ENCODE measurements at places on chromosomes 16 and 17.

GRCh38 chr16:56547120-56547948, 17.5 kb upstream of the MT4 start:
- DNase-seq, result no peak

GRCh38 chr16:88948781-88949490, 28.1 kb downstream of the CBFA2T3 start:
- no peak for DNase-seq

- no peak for DNase-seq
These were observed 1.5 kb downstream of the C17orf114 start for GRCh38 chr17:4800462-4801196.

GRCh38 chr16:49776085-49776595, 79.8 kb downstream of the ZNF423 start:
- DNase-seq, result no peak

GRCh38 chr17:46771561-46772474, 46.7 kb downstream of the WNT3 start:
- peak; percentile 26 for DNase-seq

DNA sequence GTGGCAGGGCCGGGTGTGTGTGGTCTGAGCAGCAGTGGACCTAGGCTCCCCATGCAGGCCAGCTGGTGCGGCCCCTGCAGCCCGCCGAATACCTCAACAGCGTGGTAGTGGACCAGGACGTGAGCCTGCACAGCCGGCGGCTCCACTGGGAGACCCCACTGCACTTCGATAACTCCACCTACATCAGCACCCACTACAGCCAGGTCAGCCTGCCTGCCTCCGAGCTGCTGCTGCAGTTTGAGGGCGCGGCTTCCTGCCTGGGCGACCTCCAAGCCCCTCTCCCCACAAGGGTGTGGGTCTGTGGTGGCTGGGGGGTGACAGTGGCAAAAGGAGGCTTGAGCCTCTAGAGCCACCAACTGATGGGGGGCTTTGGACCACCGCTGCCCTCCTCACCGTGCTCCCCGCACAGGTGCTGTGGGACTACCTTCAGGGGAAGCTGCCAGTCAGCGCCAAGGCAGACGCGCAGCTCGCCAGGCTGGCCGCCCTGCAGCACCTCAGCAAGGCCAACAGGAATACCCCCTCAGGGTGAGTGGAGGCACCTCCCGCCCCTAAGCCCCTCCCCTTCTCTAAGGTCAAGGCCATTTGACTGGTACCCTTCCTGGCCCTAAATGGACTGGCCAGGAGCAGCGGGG, 8.4 kb upstream of the SMIM5 start:
- no peak for DNase-seq

- no peak for DNase-seq
These were observed 61.2 kb downstream of the MPHOSPH6 start for GRCh38 chr16:82108774-82109173.

DNA sequence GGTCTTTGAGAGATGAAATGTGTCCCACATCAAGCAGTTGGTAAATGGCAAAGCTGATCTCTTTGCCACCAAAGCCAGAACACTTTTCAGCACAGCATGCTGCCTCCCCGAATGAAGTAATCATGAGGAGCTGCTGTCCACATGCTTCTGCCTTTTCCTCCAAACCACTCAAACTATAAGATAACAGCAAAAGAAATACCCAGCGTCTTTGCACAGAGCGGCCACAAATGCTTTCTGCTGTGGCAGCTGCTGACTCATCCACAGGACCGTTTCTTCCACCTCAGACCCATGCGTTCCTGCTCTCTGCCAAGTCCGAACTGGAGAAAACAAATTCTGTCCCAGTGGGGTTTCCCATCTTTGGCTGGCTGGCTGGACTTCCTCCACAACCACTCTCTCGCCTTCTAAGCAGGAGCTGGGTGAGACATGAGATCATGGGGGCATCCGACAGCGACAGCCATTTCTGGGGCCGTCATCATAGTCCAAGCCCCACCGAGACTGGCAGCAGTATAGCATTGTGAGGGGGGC, 27.1 kb downstream of the TBC1D3B start:
- no peak for DNase-seq

- no peak for DNase-seq
These were observed 68.8 kb downstream of the ABCA8 start for GRCh38 chr17:68886401-68886800.

GRCh38 chr16:84849751-84850150, 30.0 kb downstream of the CRISPLD2 start:
- no peak for DNase-seq

DNA sequence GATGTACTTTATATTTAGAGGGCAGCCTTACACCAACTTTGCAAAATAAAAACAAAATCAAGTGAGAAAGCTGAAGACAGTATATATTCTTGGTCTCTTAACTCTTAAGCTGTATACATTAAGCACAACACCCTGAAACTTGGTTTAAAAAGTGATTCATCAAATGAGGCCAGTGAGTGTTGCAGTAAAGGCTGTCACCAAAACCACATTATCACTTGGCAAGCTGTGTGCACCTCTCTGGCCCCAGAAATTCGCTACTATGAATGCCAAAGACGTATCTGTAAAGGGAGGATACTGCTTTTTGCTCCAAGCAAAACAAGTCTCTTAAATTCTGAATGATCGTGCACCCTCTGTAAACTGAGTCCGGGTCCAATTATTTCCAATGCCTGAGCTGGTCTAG, 163.9 kb downstream of the ZFHX3 start:
- DNase-seq, result no peak
